Renal cortical epithelial cell (primary cell): ENCODE measurements at places on chromosomes 7 and 10. TPM values are rescaled to one million over a fixed set of nuclear protein-coding genes. Genes with fewer than 3 reads are reported as not detected.

The CFAP58 gene
- total RNA-seq = 0.75 and 1.6 TPM in 2 replicates

The CACNB2 gene
- total RNA-seq = not detected in 2 replicates

The PRR15 gene
- total RNA-seq = 10.6 and 11.2 TPM in 2 replicates

The AP1S1 gene
- total RNA-seq = 137 and 326 TPM in 2 replicates

The ANKRD1 gene
- total RNA-seq = 12.6 and 123 TPM in 2 replicates

The OR13A1 gene
- total RNA-seq = not detected in 2 replicates

The SFTPA1 gene
- total RNA-seq = not detected in 2 replicates

The CPED1 gene
- 0.52 and 1.1 TPM in 2 replicates for total RNA-seq

The ZNF273 gene
- total RNA-seq = 5.2 and 7.8 TPM in 2 replicates

The BZW2 gene
- 93.6 and 144 TPM in 2 replicates for total RNA-seq

The SEPHS1 gene
- total RNA-seq = 29.0 and 42.9 TPM in 2 replicates

DNA sequence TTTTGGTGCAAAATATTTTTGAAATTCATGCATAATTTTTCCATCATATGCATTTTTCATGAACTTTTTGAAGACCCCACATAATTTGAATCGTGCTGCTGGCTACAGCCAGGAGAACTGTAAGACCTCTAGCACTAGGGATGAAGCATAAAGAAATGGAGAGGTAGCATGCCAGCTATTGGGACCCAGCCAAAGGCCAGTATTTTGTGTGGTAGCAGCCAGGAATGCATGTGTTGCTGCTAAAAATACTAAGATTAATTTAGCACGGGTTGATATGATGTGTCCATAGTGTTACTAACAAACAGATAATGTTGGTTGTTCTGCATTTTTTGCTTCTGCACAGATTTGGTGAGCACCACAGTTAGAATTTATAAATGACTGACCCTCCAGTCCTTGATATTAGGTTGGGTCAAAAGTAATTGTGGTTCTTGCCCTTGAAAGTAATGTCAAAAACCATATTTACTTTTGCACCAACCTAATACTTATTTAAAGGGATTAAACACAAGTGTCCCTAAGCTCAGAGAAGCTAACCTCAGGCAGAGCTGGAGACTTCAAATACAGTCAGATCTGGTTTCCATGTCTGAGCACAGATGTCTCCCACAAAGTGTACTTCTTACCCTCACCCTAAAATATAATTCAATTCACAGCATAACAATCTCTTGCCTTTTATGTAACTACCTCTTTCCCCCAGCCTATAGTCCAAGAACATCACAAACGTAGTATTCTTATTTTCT is 54.1 kb upstream of the NPSR1 start:
- DNase-seq = no peak

GRCh38 chr7:15057272-15057671 is 154.7 kb upstream of the DGKB start:
- peak; percentile 98 for DNase-seq

DNA sequence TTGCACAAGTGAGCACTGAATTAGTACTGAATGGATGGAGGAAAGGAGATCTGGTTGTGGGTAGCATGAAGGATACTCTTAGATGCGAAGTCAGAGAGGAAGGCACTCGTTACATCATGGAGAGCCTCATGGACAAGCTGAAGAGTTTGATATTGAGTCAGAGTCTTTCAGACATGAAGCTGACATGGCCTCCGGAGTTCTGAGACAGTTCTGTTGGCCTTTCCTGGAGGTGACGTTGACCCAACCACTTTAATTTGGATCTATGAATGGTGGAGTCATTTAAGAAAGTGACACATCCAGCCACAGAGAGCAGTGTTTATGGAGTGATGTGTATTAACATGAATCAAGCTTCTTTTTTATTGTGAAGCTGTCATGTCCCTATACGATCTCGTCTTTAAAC is 286.3 kb upstream of the CDC14C start:
- no peak for DNase-seq

DNA sequence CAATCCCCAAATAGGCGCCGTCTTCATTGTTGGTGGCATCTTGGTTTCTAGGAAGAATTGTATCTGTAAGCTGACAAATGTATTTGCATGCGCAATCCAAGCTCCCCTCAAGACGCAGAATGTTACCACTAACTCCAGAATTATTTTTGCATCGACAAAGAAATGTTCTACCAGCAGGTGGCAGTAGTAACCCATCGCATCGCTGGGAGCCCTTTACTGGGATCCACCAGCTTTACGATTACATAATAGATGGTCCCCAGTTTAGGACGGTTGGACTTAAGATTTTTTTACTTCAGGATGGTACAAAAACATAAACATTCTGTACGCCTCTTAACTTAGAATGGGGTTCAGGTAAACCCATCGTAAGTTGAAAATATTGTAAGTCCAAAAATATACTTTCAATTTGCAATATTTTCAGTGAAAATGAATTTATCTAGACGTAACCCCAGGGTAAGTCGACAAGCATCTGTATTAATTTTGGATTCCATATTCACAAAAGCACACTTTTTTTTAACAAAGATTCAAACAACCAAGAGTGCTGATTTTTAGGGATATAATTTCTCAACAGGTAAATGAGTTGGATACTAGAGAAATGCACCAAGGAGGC is 114.0 kb upstream of the COBL start:
- peak; percentile 22 for DNase-seq

GRCh38 chr7:94579470-94579869 is 69.9 kb downstream of the CASD1 start:
- DNase-seq = no peak

DNA sequence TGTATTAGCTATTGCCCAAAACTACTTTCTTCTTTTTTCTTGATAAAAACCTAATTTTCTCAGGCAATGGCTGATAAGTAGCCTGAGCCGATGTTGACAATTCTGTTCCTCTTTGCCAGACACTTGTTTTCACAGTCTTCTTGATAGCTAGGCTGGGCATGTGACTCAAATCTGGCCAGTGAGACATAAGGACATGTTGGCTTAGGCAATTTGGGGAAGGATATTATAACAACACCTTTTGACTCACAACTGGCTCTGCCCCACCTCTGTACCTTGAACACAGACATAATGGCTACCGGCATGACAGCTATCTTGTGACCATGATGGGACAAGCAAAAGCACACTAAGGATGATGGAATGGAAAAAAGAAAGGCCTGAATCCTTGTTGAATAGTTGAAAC is 72.9 kb upstream of the GPR22 start:
- peak; percentile 7 for DNase-seq

DNA sequence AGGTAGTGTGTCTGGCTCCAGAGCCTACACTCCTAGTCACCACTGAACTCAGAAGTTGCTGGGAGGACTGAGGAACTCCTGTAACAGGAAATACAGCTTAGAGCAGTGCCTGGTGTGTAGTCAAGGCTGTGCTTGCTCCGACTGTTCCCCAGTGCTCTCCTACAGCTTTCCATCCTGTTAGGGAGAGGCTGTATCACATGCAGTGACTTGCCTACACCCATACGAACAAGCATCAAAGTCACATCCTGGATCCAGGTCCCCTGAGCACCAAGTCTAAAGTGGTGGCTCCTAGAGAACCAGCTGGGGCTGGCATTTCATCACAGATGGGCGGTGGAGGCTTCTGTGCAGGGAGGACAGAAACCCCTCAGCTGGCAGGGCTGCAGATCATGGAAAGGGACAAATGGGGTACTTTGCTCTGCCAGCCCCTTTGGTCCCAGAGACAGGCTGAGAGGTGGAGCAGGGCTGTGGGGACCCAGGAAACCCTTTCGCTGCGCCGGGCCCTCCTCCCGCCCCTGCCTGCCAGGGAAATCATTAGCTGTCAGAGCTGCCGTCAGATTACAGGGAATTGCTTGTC is 7.7 kb downstream of the ASB10 start:
- no peak for DNase-seq

DNA sequence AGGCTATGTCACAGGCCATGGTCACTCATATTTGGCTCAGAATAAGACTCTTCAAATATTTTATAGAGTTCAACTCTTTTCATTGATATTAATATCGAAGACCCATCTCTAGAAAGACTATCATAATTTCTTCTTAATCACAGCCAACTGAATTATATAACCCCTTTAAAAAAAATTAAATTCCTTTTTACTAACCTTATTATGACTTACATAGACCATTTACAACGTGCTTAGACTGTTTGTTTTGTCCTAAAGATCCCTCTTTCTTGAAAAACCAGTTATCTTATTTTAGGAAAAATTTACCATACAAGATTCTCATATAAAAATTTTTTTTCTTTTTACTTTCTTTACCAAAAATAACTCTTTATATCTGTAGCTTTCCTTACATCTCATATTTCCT is 10.2 kb upstream of the TMEM254 start:
- no peak for DNase-seq

GRCh38 chr7:82444220-82444909 is 788 bp upstream of the CACNA2D1 start:
- DNase-seq = peak; percentile 28

DNA sequence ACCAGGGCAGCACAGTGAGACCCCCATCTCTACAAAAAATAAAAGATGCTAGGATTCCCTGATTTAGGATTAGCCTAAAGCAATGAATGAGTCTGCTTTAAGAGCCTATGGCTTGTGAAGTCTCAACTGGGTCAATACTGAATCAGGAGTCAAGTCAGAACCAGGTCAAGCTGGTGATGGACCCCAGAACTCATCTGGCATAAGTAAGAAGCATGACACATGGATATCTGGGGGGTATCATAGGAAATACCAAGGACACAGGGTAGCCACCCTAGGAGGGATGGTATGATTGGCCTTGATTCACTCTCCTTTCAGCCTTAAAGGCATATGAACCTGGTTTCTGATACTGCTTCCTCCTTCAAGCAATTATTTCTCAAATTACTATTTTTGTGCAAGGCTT is 78.4 kb upstream of the FAM133B start:
- DNase-seq = no peak

GRCh38 chr10:121308020-121308419 is 290.2 kb downstream of the FGFR2 start:
- no peak for DNase-seq

GRCh38 chr7:68107261-68107660 is 1110.6 kb downstream of the TYW1 start:
- no peak for DNase-seq

GRCh38 chr10:132158122-132158741 is 28.5 kb upstream of the DPYSL4 start:
- no peak for DNase-seq

- DNase-seq = peak; percentile 82
Measured at GRCh38 chr10:101939008-101939648, 95.5 kb upstream of the KCNIP2 start.
